ENCODE measurements at places on chromosomes 4 and X. TPM values are rescaled to one million over a fixed set of nuclear protein-coding genes. Genes with fewer than 3 reads are reported as not detected.

GRCh38 chr4:68463796-68464195 is 16.5 kb downstream of the TMPRSS11E start:
- DNase-seq = no peak

GRCh38 chrX:134642386-134642785 is 15.9 kb downstream of the PLAC1 start:
- no peak for DNase-seq

The TCEAL5 gene
- total RNA-seq = not detected

DNA sequence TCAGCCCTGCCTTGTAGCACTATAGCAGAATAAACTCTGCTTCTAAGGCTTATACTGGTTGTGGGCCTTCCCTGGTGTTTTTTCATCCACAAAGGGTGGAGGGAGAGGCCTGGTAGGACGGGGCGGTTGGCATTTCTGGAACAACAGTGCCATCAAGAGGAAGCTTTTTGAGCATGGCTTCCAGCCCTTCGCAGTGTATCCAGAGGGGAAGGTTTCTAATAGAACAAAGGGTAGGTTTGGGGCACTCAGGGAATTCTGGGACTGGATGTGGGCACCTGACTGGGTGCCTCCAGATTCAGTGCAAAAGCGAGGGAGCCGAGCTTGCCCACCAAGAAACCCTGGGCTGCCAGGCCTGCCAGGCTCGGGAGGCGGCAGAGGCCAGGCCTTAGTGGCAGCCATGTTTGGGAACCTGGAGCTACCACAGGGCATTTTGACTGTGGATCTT is 229.6 kb upstream of the AGTR2 start:
- DNase-seq = no peak

The GABRQ gene
- total RNA-seq = not detected

DNA sequence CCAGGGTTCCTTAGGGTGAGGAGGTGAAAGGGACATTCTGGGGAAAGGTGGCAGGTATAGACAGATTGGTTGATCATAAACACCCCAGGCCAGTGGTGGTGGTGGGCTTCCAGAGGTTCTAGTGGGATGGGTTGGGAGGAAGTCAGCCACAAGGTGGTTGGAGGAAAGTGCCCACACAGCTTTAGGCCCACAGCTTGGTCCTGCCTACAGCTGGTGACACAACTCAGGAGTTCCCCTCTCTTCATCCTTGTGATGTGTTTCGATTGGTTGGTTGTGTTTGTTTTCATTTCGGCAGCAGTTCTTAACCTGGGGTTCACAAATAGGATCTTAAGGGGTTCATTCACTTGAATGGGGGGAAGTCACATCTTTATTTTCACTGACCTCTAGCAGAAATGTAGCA is 157.0 kb downstream of the TMEM164 start:
- DNase-seq = no peak
